ENCODE measurements at places on chromosomes 11 and 22.

- H3K4me3 ChIP-seq: no peak overlapping the region
- H3K27me3 ChIP-seq: no peaks in the 10 kb centered on the region
- no peaks in the 10 kb centered on the region for H3K36me3 ChIP-seq
- no peaks in the 10 kb centered on the region for H3K4me1 ChIP-seq
- no peak for DNase-seq
Measured at GRCh38 chr22:35729309-35729698, 11.6 kb downstream of the APOL5 start.

- H3K27ac ChIP-seq: peak overlapping the region; percentile 96
- no peaks in the 10 kb centered on the region for H3K27me3 ChIP-seq
- DNase-seq: no peak
- peaks cover 11% of the 10 kb centered on the region for H3K36me3 ChIP-seq
- no peak overlapping the region for H3K4me3 ChIP-seq
Measured at GRCh38 chr22:39431216-39431801, 25.5 kb upstream of the MGAT3 start.

GRCh38 chr11:34634694-34635062, 13.8 kb downstream of the EHF start:
- H3K27me3 ChIP-seq: no peaks in the 10 kb centered on the region
- H3K4me3 ChIP-seq: no peak overlapping the region
- H3K27ac ChIP-seq: no peak overlapping the region
- H3K4me1 ChIP-seq: peaks cover 7% of the 10 kb centered on the region

GRCh38 chr11:8095371-8095770, 14.4 kb downstream of the TUB start:
- H3K4me3 ChIP-seq: no peak overlapping the region
- no peaks in the 10 kb centered on the region for H3K27me3 ChIP-seq
- H3K36me3 ChIP-seq: no peaks in the 10 kb centered on the region
- H3K4me1 ChIP-seq: peaks cover 12% of the 10 kb centered on the region
- no peak overlapping the region for H3K27ac ChIP-seq
- DNase-seq: no peak

Measured in tibial nerve (tissue), 4 donors.